Esophagus (tissue), 2 donors: ENCODE measurements at places on chromosomes 2 and 18. TPM values are rescaled to one million over a fixed set of nuclear protein-coding genes. Genes with fewer than 3 reads are reported as not detected.

Gene PRSS56
- polyA plus RNA-seq = not detected

Gene GLI2
- 0.31 TPM for polyA plus RNA-seq

Gene C2orf15
- polyA plus RNA-seq = 1.1 TPM

Gene ABCG8
- not detected for polyA plus RNA-seq

Gene UCN
- 0.41 TPM for polyA plus RNA-seq

Gene KCNJ13
- polyA plus RNA-seq = not detected

Gene NFU1
- 27.9 TPM for polyA plus RNA-seq

Gene GRP
- polyA plus RNA-seq = not detected

Gene LAMA1
- polyA plus RNA-seq = 0.27 TPM

Gene CREG2
- polyA plus RNA-seq = 0.44 TPM

Gene STK25
- 116 TPM for polyA plus RNA-seq

Gene PPP1R1C
- 1.1 TPM for polyA plus RNA-seq

Gene AGXT
- not detected for polyA plus RNA-seq

Gene ZNF396
- 0.65 TPM for polyA plus RNA-seq

Gene KCNE4
- 0.64 TPM for polyA plus RNA-seq

Gene SERPINE2
- 16.6 TPM for polyA plus RNA-seq

Gene MCEE
- polyA plus RNA-seq = 41.2 TPM

Gene TNFAIP6
- polyA plus RNA-seq = 0.28 TPM

Gene ZNF521
- polyA plus RNA-seq = 1.2 TPM

Gene M1AP
- polyA plus RNA-seq = 0.10 TPM

Gene ALPG
- polyA plus RNA-seq = not detected

Gene ZNF2
- 0.90 TPM for polyA plus RNA-seq

Gene ITGB6
- 9.1 TPM for polyA plus RNA-seq

Gene ITPRIPL1
- polyA plus RNA-seq = 0.84 TPM

Gene KRTCAP3
- polyA plus RNA-seq = 21.0 TPM

Gene PHOSPHO2
- polyA plus RNA-seq = 1.1 TPM

Gene VPS4B
- 47.1 TPM for polyA plus RNA-seq

Gene IL1R2
- 67.4 TPM for polyA plus RNA-seq

Gene SGO2
- 1.3 TPM for polyA plus RNA-seq

Gene EPB41L3
- polyA plus RNA-seq = 28.7 TPM
